Kidney epithelial cell (primary cell): ENCODE measurements at places on chromosomes 6 and 20. TPM values are rescaled to one million over a fixed set of nuclear protein-coding genes. Genes with fewer than 3 reads are reported as not detected.

Gene HLA-DQA1
- 0.21 TPM in 2 replicates for total RNA-seq

Gene EPPIN
- not detected in 2 replicates for total RNA-seq

Gene LBP
- not detected in 2 replicates for total RNA-seq

Gene RIN2
- total RNA-seq: 30.6 and 34.1 TPM in 2 replicates

Gene HCK
- total RNA-seq: 0.17 and 0.34 TPM in 2 replicates

Gene NNAT
- 20.3 and 25.0 TPM in 2 replicates for total RNA-seq

Gene MATN4
- not detected in 2 replicates for total RNA-seq

Gene RHAG
- not detected in 2 replicates for total RNA-seq

Gene C20orf144
- not detected in 2 replicates for total RNA-seq

Gene MYT1
- not detected in 2 replicates for total RNA-seq

Gene MAFB
- total RNA-seq: 3.5 and 5.2 TPM in 2 replicates

Gene ATG5
- total RNA-seq: 29.8 and 32.8 TPM in 2 replicates

Gene TMEM200A
- total RNA-seq: 17.1 and 20.0 TPM in 2 replicates
